ENCODE measurements at places on chromosomes 7 and 10.

- no peaks in the 10 kb centered on the region for H3K4me1 ChIP-seq
- no peaks in the 10 kb centered on the region for H3K27me3 ChIP-seq
- no peaks in the 10 kb centered on the region for H3K36me3 ChIP-seq
- no peak overlapping the region for H3K4me3 ChIP-seq
These were observed 114.6 kb upstream of the BMPER start for GRCh38 chr7:33790746-33791145.

GRCh38 chr10:76242956-76243355 lies 811.5 kb downstream of the LRMDA start:
- no peaks in the 10 kb centered on the region for H3K27me3 ChIP-seq
- H3K27ac ChIP-seq, result no peak overlapping the region
- H3K4me1 ChIP-seq, result no peaks in the 10 kb centered on the region
- H3K4me3 ChIP-seq, result no peak overlapping the region
- no peak for DNase-seq

- no peak for DNase-seq
- H3K4me1 ChIP-seq, result peaks cover 9% of the 10 kb centered on the region
- peaks cover 4% of the 10 kb centered on the region for H3K27me3 ChIP-seq
- H3K36me3 ChIP-seq, result no peaks in the 10 kb centered on the region
- no peak overlapping the region for H3K27ac ChIP-seq
These were observed 94.0 kb upstream of the FAM180A start for GRCh38 chr7:135842446-135843179.

- no peak for DNase-seq
- H3K27ac ChIP-seq, result no peak overlapping the region
- H3K4me3 ChIP-seq, result no peak overlapping the region
These were observed 345.5 kb upstream of the POM121L12 start for GRCh38 chr7:52689912-52690311.

DNA sequence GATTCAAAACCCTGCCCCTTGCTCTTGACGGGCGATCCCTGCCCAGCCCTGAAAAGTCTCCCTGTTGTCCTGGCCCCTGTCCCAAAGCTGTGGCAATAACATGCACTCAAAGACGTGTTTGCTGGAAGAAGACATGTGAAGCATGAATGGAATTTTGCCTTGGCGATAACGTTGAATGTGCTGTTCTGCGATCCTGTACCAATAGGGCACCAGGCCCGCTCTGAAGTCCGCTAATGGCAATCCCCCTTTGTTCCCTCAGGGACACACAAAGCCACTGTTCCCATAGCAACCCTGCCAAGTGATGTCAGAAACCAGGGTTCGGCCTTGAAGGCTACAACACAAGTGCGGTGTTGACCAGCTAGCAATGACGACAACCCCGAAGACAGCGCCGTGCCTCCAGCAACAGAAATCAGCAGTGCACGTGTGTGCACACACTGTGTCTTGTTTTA lies 284.6 kb downstream of the KLF6 start:
- no peaks in the 10 kb centered on the region for H3K36me3 ChIP-seq
- no peak for DNase-seq
- no peaks in the 10 kb centered on the region for H3K4me1 ChIP-seq
- no peak overlapping the region for H3K27ac ChIP-seq

- peaks cover 6% of the 10 kb centered on the region for H3K27me3 ChIP-seq
- H3K4me3 ChIP-seq, result no peak overlapping the region
- DNase-seq, result no peak
- no peaks in the 10 kb centered on the region for H3K4me1 ChIP-seq
These were observed 60.6 kb downstream of the PRF1 start for GRCh38 chr10:70541736-70542564.

- H3K27ac ChIP-seq, result no peak overlapping the region
- H3K4me1 ChIP-seq, result no peaks in the 10 kb centered on the region
- no peak for DNase-seq
- no peak overlapping the region for H3K4me3 ChIP-seq
- H3K36me3 ChIP-seq, result no peaks in the 10 kb centered on the region
These were observed 7.2 kb downstream of the CHST15 start for GRCh38 chr10:124086097-124086710.

GRCh38 chr7:46414946-46415345 lies 493.9 kb upstream of the IGFBP3 start:
- no peak overlapping the region for H3K4me3 ChIP-seq
- H3K27ac ChIP-seq, result no peak overlapping the region
- H3K36me3 ChIP-seq, result no peaks in the 10 kb centered on the region
- H3K4me1 ChIP-seq, result no peaks in the 10 kb centered on the region

GRCh38 chr10:119665901-119666708 lies 14.9 kb downstream of the BAG3 start:
- peaks cover 32% of the 10 kb centered on the region for H3K4me1 ChIP-seq
- no peaks in the 10 kb centered on the region for H3K27me3 ChIP-seq
- peaks cover 5% of the 10 kb centered on the region for H3K36me3 ChIP-seq
- H3K4me3 ChIP-seq, result no peak overlapping the region
- DNase-seq, result no peak

Measured in activated CD8-positive, alpha-beta memory T cell treated with anti-CD3 and anti-CD28 coated beads, Interleukin-2, amount 10 ng/mL, durations not matched to agents 7 days and 5 days (primary cell).